ENCODE measurements at places on chromosomes 5 and 9.

- no peak for DNase-seq
These were observed 4.5 kb upstream of the PDLIM4 start for GRCh38 chr5:132253008-132253441.

GRCh38 chr9:130244548-130245165, 20.9 kb upstream of the HMCN2 start:
- no peak for DNase-seq

GRCh38 chr5:1728846-1729245, 70.8 kb downstream of the MRPL36 start:
- DNase-seq = no peak

DNA sequence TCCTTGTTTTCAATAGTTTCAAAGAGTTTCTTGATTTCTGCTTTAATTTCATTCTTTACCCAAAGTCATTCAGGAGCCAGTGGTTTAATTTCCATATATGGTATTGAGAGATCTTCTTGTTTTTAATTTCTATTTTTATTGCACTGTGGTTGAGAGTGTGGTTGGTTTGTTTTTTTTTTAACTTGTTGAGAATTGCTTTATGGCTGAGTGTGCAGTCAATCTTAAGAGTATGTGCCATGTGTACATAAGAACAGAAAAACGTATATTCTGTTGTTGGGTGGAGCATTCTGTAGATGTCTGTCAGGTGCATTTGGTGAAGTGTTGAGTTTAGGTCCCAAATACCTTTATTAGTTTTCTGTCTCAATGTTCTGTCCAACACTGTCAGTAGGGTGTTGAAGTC, 26.7 kb upstream of the IPPK start:
- DNase-seq = no peak

- peak; percentile 50 for DNase-seq
These were observed 47.0 kb upstream of the TGFBR1 start for GRCh38 chr9:99057665-99058625.

DNA sequence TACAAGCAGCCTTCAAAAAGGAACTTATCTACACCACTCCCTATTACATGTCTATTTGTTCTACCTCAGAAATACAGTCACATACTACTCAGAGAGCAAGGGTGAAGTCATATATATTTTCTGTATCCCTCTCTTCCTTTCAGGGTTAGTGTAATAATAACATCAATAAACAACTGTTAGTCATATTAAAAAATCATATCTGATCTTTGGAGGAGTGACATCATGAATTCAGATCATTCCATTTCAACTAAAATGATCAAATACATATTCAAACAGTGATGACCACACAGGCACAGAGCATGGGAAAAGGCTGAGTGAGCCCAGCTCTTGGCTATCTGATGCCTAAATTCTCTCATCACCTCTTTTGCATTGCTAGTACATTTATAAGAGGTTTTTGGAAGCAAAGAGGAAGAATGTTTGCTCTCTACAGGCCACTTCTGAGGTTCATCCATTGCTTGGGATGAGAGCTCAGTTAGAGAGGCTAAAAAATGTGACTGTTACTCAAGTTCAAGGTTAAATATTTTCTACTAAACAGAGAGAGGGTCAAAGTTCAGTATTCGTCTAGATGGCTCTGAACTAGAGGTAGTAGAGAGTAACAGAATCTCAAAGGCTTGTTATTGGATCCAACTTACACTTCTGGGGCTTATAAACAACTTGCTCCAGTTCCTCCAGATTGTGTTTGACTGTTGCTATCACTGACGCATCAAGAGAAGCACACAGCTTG, 39.0 kb downstream of the RIGI start:
- no peak for DNase-seq

- no peak for DNase-seq
These were observed 868.5 kb upstream of the NUDT12 start for GRCh38 chr5:104431002-104431620.

DNA sequence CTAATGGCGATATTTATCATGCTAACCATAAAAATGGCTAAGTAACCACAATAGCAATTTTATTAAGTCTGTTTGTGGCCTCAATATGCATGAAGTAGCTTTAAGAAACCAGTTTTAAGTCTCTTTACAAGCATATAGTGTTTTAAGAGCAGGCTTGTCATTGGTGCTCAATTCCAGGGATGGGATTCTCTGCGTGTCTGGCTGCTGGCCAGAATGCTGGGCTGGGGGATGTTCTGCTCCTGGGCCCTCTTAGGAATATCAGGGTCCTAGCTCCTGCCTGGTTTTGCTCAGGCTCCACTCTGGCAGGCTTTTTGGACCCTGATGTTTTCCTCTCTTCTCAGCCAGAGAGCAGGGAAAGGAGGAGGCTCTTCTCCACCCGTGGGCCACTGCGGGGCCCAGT, 127.2 kb downstream of the PDE8B start:
- DNase-seq = no peak

- no peak for DNase-seq
These were observed 50.8 kb downstream of the NR3C1 start for GRCh38 chr5:143352691-143353090.

Measured in stimulated activated CD4-positive, alpha-beta T cell treated with anti-CD3 and anti-CD28 coated beads, Interleukin-2, amount 100 ng/mL, for 48 hours (primary cell).